CD8-positive, alpha-beta T cell (primary cell): ENCODE measurements at places on chromosomes 16 and 17.

DNA sequence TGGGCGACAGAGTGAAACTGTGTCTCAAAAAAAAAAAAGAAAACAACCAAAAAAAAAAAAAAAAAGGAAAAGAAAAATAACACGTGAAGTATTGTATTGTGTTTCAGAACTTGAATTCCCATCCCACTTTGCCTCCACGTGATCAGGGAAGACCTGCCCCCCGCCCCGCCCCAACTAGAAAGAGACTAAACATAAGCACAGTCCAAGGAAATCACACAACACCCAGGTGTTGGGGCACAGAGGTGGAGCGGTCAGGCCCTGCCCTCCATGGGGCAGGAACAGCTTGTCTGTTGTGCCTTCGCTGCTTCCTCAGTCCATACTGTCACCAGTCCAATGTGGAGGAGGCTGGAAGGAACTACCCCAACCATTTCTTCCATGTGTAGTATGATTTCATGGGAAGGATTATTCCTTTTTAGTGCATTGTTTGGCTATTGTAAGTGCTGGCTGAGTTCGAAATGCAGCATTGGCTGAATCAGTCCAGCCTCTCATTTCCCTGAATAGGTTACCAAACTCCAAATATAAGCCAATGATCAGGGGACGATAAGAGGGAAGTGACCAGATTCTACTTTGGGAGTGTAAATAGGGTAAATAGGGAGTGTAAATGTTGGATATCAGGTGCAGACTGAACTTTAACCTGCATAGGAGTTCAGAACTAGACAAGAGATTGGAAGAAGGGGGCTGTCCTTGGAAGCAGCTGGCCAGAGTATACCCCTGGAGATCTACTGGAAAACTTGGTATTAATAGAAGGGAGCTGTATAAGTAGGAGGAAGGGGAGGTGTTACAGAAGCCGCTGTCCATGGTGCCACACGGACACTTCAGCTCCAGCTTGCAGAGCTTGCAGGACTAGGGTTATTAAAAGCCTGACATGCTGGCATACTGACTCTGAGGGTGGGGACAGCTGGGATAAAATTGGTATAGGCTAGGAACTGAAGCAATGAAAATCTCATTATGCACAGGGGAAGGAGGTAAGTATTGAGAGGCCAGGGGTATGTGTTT is 50.7 kb downstream of the TANGO6 start:
- DNase-seq, result no peak

GRCh38 chr17:69524854-69525253 is 110.4 kb downstream of the MAP2K6 start:
- DNase-seq, result no peak

- no peak for DNase-seq
Observed at GRCh38 chr16:66274335-66275110, 92.0 kb upstream of the CDH5 start.

- DNase-seq, result no peak
Observed at GRCh38 chr17:55116440-55116914, 147.9 kb downstream of the STXBP4 start.

- DNase-seq, result peak; percentile 29
Observed at GRCh38 chr16:89863741-89864526, 9.5 kb upstream of the TCF25 start.

DNA sequence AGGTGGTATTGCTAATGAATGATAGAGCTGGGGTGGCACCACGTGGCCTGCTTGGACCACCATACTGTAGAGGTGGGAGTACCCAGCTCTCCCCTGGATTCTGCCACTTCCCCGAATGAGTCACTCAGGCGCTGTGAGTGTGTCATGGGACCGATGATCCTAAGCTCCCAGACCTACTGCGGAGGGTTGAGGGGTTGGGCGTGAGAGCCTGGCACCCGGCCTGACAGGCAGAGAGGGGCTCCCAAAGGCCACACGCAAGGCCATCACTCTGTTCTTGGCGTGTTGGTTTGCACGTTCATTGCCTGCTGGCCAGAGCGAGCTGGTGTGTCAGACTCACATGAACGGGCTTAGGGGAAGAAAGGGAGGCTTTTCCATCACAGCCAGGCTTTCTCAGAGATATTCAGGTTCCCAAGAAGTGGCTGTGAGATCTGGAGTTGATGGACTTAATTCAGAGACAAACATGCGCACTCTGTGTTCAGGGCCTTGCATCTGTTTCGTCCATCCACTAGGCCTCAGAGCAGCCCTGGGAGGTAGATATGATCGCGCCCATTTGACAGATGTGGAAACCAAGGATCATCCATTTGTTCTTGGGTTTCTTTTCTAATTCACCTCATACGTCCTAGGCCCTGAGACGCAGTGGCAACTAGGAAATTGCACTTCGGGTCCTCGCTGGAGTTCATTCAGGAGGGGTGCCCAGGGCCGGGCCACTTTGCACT is 41.4 kb downstream of the CMIP start:
- no peak for DNase-seq

- no peak for DNase-seq
Observed at GRCh38 chr16:58732545-58733247, 1.4 kb downstream of the GOT2 start.

- no peak for DNase-seq
Observed at GRCh38 chr16:24946155-24946554, 69.0 kb downstream of the ARHGAP17 start.

GRCh38 chr16:84502581-84502980 is 1.9 kb downstream of the MEAK7 start:
- DNase-seq, result no peak

GRCh38 chr16:76278980-76279379 is 1.8 kb downstream of the CNTNAP4 start:
- no peak for DNase-seq

- no peak for DNase-seq
Observed at GRCh38 chr17:42878924-42879595, 21.5 kb upstream of the G6PC1 start.

GRCh38 chr17:34675143-34675542 is 95.8 kb downstream of the TMEM132E start:
- no peak for DNase-seq

GRCh38 chr16:17303101-17303500 is 167.7 kb downstream of the XYLT1 start:
- DNase-seq, result no peak

DNA sequence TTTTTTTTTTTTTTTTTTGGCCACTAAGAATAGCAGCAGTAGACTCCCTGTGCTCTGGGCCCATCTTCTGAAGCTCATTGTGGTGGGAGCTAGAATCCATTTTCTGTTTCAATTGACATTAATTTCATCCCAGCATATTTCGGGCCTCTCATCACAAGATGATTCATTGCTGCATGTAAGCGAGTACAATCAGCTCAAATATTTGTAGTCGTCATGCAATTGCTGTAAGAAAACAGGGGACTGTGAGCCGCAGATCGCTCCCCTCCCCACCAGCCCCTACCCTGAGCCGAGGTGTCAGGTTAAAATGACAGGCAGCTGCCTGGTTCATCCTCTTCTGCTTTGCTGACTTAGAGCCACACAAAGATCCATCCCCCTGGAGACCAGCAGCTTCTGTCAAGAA is 358.8 kb upstream of the CDH5 start:
- DNase-seq, result no peak

DNA sequence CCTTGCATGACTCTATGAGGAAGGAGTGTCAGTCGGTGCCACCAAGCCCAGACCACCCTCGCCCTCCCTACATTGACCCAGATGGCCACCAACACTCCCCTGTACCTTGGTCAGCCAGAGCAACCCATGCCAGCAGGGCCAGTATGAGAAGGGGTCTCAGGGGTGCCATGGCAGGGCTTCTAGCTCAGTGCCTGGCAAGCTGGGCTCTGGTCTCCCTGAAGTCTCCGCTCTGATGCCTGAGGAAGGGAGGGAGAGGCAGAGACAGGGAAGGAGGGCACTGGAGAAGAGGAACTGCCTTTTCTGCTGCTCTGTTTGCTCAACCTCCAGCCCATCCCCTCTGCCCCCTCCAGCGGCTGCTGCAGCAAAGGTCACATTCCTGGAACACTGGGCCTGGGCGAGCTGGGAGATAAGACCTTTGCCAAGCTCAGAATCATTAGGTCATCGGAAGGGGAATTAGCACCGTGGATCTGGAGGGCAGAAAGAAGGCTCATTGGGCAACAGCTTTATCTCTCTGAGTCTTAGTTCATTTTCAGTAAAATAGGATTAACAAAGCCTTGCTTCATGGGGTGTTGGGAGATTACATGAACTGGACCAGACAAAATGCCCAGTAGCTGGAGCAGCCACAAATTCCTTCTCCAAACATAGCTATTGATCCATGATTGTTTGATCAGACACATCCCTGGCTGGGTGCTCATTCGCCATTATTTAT is at the start of gene VTN:
VTN (minus strand) TSS at position 273 of the 709 bp plus-strand sequence; CDS start at position 169, 104 bp downstream.
- DNase-seq, result no peak

DNA sequence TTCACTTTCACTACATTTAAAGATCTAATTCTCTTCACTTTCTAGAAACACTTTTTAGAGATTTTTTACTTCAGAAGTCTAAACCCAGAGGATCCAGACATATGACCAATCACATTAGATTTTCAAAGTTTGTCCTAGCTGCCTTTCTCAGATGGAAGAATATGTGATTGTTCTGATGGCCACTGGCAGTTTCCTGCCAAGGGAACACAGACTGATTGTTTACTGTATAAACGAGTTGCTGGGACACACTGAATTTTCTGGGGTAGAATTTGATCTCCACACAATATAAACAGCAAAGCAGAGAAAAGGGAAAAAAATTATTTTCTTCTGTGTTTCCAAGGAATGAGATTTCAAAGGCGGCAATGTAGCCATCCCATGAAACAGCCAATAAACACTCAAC is 480.0 kb downstream of the TOX3 start:
- no peak for DNase-seq

DNA sequence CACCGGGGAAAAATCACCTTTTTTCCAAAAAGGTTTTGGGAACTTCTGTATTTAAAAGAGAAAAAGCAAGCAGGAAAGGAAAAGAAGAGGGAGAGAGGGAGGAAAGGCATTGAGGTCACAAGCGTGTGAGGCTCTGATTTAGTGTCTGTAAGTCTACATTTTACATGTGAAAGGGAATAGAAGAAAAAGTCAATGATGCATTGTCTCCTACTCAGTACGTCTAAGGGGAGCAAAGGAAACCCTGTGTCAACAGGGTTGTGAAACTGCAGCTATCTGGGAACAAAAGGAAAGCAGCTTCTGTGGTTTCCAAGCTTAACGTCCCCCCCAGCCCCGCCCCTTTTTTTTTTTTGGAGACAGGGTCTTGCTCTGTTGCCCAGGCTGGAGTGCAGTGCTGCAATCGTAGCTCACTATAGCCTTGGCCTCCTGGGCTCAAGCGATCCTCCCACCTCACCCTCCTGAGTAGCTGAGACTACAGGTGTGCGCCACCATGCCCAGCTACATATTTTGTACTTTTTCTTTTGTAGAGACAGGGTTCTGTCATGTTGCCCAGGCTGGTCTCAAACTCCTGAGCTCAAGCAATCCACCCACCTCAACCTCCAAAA is 1.8 kb upstream of the CDC42EP4 start:
- DNase-seq, result no peak

GRCh38 chr17:55829995-55830612 is 79.3 kb downstream of the PCTP start:
- no peak for DNase-seq

- DNase-seq, result peak; percentile 85
Observed at GRCh38 chr17:32503251-32504165, 16.7 kb downstream of the CDK5R1 start.

- DNase-seq, result no peak
Observed at GRCh38 chr17:47622180-47622549, 27.6 kb upstream of the KPNB1 start.

GRCh38 chr16:79312502-79312901 is 288.0 kb downstream of the MAF start:
- no peak for DNase-seq

GRCh38 chr17:57993471-57994365 is 5.7 kb upstream of the VEZF1 start:
- no peak for DNase-seq

- peak; percentile 90 for DNase-seq
Observed at GRCh38 chr16:15055141-15056053, 477 bp downstream of the NTAN1 start.

- DNase-seq, result no peak
Observed at GRCh38 chr16:48479955-48480354, 94.7 kb upstream of the SIAH1 start.

DNA sequence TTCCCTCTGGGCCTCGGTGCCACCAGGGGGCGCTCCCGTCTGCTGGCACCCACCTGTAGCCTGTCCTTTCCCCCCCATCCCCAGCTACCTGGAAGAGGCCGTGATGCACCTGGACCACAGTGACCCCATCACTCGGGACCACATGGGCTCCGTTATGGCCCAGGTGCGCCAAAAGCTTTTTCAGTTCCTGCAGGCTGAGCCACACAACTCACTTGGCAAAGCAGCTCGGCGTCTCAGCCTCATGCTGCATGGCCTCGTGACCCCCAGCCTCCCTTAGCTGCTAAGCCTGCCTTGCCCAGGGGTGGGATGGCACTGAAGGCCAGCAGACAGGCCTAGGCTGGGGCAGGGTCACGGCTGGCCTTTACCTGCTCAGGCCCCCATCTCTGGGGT is 818 bp upstream of the NRN1L start:
- DNase-seq, result peak; percentile 66

DNA sequence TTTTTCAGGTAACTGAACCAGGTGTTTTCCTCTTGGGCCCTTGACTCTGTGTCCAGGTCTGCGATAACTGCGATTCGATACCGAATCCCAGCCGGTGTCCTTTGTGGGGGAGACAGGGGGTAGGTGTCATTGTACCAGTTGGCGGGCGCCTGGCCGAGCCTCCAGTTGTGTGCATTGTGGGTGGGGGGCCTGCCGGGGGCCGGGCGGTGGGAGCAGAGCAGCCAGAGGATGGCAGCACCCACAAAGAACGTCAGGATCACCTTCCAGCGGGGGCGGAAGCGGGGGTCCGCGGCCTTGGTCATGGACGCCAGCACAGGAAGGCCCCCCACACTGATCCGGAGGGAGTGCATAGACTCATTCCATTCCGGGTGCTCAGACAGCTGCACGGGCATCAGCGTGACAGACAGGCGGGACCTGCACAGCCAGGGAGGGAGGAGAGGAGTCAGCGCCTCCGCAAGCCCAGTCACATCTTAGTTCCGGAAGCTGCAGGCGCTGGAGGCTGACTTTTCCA is 12.3 kb downstream of the CANT1 start:
- DNase-seq, result no peak

GRCh38 chr16:19804538-19805323 is 79.9 kb downstream of the GPRC5B start:
- no peak for DNase-seq

- DNase-seq, result no peak
Observed at GRCh38 chr16:87160701-87161337, 156.4 kb downstream of the C16orf95 start.

DNA sequence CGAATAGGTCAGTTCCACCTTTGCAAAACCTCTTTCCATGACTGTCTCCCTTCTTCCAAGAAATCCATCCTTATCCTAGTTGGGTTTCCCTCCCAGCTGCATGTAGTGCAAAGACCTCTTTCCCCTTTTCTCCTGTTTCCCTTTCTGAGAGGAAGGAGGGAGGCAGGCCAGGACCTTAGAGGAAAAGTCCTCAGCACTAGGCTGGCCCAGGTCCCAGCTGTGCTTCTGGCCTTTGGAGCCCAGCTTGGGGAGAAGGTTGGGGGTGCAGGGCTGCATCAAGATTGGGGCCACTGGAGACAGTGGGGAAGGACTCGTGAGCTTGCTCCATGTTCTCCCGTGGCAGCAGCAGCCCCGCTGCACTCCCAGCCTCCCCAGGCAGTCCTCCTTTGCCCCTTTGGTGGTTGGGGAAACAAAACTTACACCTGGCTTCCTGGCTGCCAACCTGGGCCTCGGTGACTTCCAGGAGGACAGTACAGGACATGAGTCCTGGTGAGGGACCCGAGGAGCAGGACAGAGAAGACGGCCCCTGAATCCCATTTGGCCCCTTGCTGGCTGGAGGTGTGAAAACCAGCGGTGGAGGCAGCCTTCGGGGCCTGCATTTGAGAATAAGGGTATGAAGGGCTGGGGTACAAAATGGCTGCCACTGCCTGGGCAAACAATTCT is 481 bp downstream of the HEXIM2 start:
- DNase-seq, result no peak

- DNase-seq, result no peak
Observed at GRCh38 chr17:49053171-49053829, 56.1 kb downstream of the IGF2BP1 start.
